ENCODE measurements at places on chromosomes 7 and 10.

GRCh38 chr10:51952056-51952455, 252.7 kb upstream of the CSTF2T start:
- DNase-seq: no peak

- DNase-seq: no peak
Measured at GRCh38 chr10:5616836-5617235, 49.6 kb downstream of the ASB13 start.

DNA sequence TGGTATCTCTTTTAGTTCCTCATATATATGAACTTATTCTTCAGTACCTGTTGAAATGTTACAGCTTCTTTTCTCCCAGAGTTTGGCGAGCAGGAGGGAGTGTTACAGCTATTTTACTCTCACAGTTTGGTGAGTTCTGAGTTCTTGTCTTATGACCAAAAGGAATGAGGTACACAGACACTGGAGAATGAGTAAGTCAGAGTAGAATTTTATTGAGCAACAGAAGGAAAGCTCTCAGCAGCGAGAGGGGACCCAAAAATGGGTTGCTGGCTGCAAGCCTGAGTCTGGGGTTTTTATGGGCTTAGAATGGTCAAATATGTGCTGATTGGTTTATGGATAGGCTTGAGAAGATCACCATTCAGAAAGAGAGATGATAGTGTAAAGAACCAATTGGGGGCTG, 175.2 kb downstream of the CDK14 start:
- no peak for DNase-seq

DNA sequence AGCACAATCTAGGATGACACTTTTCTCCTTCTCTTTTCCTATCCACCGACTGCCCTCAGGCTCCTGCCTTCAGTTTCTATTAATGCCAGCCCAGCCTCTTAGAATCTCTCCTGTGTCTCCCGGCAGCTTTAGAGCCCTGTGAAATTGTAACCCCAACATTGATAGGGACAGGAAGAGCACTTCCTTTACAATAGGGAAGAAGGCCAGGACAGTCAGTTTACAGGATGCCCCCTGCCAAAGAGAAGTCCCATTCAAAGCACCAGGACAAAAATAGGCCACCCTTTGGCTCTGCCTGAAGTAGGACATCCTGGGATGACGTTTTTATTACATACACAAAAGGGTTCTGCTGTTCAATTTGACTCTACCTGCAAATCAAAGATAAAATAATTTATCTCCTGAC, 64.7 kb upstream of the ANK3 start:
- DNase-seq: no peak

DNA sequence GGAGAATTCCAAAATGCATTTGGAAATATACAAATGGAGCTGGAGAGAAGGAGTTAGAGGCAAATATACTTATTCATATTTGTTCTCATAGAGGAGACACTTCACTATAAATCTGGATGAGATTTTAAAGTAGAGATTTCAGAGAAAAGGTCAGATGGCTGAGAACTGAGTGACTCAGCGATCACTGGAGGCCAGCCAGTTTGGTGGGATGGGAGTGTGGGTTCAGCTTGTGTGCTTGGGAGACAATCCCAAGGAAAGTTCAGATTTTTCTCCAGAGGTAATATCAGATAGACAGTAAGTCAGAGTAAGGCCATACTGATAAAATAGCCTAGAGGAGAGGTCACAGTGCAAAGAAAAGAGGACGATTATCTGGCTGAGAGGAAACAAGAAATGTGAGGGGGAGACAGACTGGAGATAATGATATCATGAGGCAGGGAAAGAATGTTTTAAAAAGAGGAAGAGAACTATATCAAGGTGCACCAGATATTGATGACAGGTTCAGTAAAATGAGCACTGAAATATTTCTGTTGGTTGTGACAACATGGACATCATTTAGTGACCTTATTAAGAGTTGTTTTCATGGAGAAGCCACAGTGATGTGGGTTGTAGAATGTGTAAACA, 67.0 kb downstream of the MDFIC start:
- DNase-seq: no peak

- DNase-seq: peak; percentile 51
Measured at GRCh38 chr7:94907811-94908322, 473 bp downstream of the PPP1R9A start.

DNA sequence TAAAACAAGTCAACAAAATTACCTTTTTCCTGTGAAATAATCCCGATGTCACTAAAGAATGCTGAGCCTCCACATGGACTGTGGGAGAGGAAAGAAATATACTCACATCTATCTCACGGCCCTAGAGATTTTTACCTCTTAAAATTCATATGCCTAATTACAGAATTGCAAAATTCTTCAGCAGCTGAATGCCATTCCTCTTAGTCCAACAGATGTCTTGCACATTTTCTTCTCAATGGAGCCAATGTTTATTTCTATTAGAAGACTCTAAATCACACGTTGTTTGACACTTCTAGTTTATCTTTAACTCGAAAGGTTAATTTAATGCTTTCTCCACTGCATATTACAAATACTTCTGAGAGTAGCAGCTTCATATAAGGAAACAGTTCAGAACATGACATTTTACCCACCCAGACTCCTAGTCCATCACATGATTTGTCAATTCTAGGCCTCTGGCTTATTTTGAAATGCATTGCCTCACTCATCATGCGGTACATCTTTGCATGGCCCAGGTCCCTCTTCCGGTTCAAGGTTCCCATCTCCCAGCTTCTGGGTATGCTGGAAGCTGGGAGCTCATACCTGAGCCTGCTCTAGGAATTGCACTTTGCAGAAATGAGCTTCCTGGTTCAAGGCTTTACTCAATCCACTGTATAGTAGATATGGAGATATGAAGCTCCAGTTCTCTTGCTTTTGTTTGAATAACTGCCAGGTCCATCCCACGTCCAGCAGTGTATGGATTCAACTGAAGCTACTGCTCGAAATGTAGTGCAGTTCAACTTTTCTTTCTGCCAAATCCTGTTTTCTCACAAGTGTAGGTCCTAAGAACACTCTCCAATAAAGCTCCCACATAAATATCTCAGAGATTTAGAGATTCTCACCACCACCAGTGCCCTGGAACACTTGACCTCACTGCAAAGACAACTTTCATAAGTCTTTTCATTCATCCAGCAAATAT, 306.2 kb downstream of the GPR37 start:
- DNase-seq: no peak

GRCh38 chr10:103281753-103282152, 4.8 kb downstream of the INA start:
- peak; percentile 81 for DNase-seq

GRCh38 chr10:11631890-11632587, 20.6 kb upstream of the USP6NL start:
- DNase-seq: no peak

- DNase-seq: no peak
Measured at GRCh38 chr7:106717254-106717954, 56.4 kb upstream of the CCDC71L start.

DNA sequence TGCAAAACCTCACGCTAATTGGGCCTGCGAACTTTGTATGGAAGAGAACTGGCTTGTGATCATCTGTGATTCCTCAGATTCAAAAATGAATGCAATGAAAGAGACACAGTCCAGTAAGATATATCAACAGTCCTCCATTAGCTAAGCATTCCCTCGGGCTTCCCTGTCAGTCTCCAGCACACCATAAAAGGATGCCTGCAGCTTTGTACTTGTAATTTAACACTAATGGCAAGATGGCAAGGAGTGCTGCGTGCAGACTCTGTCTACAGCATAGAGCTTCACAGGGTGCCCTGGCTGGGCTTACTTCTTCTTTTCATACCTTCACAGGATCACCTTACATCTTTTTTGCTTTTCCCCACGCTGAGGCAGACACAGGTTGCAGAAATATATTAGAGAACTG, 200.0 kb downstream of the GFRA1 start:
- DNase-seq: no peak

DNA sequence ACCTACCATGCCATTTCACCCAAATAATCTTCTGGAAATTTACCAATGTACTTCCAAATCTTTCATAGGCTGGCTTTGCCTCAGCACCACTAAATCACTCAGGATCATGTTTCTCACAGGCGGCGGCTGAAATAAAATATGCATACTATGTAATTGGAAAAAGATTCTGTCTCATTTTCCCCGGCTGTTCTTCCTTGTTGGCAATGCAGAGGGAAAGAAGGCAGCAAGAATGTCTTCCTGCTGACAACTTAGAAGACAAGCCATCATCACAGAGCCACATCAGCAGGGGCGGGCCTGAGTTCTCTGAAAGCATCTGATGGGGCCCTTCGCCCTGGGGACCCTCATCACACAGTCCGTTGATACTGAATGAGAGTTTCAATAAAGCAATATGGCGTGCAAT, 39.2 kb upstream of the COL1A2 start:
- no peak for DNase-seq

DNA sequence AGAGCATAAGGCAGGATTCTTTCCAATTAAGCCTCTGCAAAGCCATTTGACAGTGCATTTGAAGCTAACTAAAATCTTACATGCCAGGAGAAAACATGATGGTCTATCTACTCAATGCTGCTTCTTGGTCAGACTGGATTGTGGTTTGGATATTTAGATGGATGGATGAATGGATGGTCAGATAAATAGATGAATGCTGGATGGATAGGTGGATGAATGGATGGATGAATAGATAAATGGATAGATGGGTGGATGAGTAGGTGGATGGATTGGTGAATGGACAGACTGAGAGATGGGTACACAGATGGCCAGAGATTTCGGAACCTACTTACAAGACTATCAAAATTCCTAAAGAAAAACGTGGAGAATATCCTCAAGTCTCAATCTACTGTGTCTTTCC, 127.6 kb downstream of the SFMBT2 start:
- no peak for DNase-seq

Measured in COR-L47 (cell line).